ENCODE measurements at places on chromosomes 5 and 9.

DNA sequence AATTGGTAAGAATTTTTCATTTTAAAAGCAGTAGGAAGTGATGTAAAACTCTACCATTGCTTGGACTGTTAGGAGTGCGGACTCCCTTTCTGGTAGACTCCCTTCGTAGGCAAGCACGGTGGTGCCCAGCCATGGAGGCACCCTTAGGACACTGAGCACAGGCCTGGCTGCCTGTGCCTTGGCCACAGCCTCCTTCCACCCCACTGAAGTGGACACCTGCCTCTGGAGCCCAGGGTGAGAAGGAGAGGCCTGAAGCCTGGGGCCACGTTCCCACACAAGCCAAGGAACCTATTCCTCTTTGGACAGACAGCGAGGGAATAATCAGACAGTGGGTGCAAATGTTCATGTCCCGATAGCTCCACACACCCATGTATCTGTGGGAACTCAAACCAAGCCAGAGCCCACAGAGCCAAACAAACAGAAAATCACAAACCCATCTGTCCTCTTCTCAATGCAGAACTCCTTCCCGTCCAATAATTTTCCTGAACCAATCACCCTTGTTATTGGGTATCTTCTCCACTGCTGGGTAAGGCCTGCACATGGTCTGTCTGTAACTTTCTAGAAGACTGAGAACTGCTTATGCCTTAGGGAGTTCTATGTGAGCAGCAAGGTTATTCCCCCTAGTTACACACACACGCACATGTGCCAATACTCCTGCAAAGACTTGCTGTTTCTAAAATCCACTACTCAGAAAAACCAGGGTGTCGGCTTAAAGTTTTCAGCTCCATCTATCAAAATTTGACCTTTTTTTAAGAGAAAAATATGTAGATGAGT lies 45.2 kb downstream of the UBE2QL1 start:
- no peak for DNase-seq

GRCh38 chr5:107979900-107980299 lies 309.2 kb upstream of the EFNA5 start:
- no peak for DNase-seq

DNA sequence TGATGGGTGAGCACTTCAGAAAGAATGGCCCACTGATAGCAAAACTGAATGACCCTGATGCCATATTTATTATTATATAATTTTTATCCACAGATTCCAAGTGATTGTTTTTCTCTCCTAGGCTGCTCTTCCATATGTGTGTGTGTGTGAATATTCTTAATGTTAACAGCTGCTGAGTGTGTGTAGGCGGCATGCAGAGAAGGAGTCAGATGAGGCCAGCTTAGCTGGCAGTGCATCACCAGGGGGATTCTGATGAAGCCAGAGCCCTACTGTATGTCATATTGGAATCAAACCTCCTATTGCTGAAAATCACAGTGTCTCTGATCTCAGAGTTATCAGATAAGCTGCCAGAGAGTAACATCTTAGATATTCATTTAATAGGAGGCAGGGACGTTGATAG lies 177.1 kb downstream of the DMAC1 start:
- no peak for DNase-seq

DNA sequence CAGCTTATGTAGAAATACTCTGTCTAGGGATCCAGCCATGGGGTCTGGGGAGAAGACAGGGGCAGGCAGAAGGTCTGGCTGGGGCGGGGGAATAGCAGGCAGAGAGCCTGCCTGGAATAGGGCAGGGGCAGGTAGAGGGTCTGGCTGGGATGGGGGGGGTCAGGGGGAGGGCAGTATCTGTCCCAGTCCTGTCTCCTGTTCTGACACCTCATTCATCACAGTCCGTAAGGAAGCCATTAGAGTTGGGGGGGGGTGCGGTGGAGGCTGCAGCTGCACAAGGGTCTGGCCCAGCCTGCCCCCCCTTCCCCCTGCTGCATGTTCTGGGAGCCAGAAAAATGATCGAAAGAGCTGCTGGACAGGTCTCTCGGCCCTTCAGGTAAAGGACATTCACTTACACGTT lies 32.6 kb downstream of the CNTFR start:
- DNase-seq = no peak

DNA sequence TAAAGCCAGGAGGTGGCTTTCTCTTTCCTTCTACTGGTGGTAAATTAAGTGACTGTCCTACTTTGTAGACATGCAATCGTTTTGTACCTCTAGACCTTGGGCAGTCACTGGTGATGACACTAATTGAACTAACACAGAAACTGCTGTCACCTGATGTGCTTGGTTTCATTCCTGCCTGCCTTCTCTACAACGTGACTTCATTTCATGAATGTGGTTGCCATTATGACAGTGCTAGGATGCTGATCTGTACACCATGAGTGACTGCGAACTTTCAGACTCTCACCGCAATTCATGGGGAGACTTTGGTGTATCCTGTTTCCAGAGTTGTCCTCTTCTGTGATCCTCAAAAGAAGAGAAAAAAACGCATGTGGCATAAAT lies 47.5 kb downstream of the UBE2QL1 start:
- DNase-seq = no peak

- no peak for DNase-seq
Observed at GRCh38 chr9:27535701-27536118, 6.1 kb upstream of the MOB3B start.

DNA sequence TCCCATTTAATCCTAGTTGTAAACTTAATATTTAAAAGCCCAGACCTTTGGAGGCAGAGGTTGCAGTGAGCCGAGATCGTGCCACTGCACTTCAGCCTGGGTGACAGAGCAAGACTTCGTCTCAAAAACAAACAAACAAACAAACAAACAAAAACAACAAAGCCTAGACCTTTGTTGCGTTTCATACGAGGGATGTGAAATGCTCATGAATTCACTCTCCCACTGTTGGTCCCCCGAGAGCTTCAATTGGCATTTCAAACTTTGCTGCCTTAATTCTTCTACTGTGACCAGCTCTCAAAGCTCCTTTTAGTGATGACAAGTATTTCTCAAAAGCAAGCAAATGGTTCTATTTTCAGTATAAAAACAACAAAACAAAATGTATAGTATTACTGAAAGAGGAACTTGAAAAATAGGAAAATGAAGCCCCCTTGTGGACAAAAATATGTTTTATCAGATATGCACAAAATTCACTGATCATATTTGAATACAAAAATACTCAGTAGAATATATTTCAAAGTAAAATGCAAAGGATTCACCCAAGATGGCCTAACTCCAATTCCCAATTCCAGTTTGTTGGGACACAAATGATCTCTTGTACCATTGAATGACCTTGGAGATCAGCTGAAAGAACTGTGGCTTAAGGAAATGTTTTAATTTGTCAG lies 140.4 kb downstream of the ESM1 start:
- DNase-seq = no peak

- DNase-seq = no peak
Observed at GRCh38 chr5:114360816-114361723, 800 bp upstream of the KCNN2 start.

DNA sequence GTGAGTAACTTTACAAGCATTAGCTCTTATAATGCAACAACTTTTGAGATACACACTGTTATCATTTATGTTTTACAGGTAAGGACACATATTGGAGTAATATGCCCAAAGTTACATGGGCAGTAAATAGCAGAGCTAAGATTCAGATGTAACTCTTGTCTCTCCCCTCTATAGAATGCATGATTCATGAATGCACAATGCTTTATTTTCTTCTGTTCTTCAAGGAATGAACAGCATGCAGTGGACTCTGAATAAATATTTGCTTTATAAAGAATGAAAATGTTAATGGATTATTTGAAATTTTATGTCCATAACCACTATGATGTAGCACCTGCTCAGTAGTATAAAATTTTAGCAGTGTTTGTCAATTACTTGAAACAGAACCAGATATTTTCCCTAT lies 629.5 kb downstream of the KCTD16 start:
- no peak for DNase-seq

- DNase-seq = no peak
Observed at GRCh38 chr9:128727640-128728248, 3.8 kb upstream of the ZDHHC12 start.

GRCh38 chr9:16133556-16134227 lies 580.8 kb downstream of the CCDC171 start:
- DNase-seq = no peak

GRCh38 chr9:7967093-7967827 lies 167.7 kb upstream of the DMAC1 start:
- DNase-seq = no peak

DNA sequence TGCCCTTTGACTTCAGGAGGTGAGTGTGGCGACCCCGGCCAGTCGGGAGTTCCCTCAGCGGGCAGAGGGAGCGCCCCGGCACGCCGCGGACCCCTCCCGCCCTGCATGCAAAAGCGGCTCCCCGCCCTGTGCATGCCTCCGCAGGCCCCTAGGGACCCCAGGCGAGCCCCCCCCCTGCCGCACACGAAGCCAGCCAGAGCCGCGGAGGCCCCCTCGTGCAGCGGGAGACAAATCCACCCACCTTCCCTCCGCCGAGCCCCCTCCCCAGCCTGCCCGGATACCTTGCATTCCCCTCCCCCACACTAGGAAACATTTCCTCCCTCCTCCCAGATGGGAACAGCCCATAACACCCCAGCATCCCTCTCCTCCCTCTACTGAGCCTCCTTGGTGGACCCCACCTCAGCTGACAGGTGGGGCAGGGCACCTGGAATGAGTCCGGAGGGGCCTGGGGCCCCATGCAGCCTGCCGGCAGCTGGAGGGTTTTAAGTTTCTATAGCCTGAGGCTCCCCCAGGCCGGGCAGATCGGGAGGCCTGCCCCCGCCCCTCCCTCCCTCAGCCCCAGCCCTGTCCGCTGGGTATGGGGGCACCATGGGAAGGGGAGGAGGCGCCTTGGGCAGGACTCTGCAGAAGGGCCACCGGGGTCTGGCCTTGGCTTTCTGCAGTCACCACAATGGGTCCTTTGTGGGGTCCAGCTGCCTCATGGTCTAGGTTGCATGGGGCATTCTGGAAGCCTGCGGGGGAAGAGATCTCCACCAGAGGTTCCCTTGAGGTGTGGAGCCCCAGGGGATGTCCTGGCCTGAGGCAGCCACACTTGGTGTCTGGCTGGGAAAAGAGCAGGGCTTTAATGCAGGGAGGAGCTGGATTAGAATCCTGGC lies 601 bp downstream of the ERGIC1 start:
- no peak for DNase-seq

DNA sequence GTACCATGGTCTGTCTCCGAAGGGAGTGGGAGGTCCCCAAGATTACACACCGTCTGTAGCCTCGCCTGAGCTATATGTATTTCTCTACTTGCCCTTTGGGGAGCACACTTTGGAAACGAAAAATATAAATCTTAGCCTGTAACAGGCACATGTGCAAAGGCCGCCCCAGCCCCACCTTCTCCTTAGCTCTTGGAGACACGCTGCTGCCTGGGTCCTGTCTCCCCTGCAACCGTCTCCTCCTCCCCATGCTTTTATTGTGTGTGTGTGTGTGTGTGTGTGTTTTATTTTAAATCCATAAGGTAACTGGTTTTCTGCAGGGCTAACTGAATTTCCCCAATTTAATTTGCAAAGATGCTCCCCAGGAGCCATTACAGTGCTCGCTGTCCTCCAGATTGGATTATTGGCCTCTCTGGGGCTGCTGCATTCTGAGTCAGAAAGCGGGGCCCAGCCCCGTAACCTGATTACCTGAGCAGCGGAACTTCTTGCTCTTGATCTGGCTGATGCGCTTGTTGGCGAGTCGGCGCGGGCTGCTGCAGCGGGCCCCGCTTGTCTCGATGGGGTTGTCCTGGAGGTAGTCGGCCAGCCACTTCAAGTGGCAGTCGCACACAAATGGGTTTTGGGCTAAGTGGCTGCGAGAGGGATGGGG lies 193.3 kb upstream of the PANK3 start:
- DNase-seq = no peak

DNA sequence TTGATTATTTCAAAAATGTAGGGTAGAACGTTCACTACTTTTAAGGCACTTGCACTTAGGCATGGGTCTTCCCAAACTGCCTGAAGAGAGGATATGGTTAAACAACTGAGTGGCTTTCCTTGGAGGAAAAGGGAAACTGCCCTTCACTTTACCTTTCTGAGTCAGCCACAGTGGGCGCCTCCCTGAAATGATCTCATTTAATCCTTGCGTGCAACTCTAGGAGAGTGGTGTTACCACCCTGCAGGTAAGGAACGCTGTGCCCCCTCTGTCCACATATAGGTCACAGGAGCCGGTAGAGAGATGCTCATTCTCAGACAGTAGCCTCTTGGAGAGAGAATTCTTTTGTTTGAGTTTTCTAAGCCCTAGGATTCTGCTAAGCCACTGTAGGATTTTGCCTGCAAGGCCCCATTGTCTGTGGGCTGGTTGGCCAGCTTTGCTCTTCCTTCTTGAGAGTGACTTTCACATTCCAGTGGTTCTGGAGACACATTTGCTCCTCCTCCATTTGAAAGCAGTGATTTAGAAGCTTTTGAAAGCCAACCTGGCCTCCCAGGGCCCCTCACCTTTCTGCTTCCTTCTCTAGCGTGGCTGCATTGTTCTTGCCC lies 110.3 kb upstream of the CTSL start:
- DNase-seq = peak; percentile 35

Measured in ascending aorta (tissue), 2 donors.